Right renal cortex interstitium (tissue), 3 donors: ENCODE measurements at places on chromosomes 4 and X. TPM values are rescaled to one million over a fixed set of nuclear protein-coding genes. Genes with fewer than 3 reads are reported as not detected.

SHROOM2 gene
- 16.7 TPM for polyA plus RNA-seq

NAP1L3 gene
- 16.2 TPM for polyA plus RNA-seq

DUSP9 gene
- polyA plus RNA-seq: 46.1 TPM

DAPP1 gene
- 0.85 TPM for polyA plus RNA-seq

AMBN gene
- 1.3 TPM for polyA plus RNA-seq

ASB9 gene
- 11.5 TPM for polyA plus RNA-seq

SSX2 gene
- not detected for polyA plus RNA-seq

SMIM31 gene
- polyA plus RNA-seq: 0.18 TPM

HTR2C gene
- polyA plus RNA-seq: 0.95 TPM

SSX3 gene
- not detected for polyA plus RNA-seq

H2BW2 gene
- polyA plus RNA-seq: 0.89 TPM

SLC25A6 gene
- 424 TPM for polyA plus RNA-seq

DNA sequence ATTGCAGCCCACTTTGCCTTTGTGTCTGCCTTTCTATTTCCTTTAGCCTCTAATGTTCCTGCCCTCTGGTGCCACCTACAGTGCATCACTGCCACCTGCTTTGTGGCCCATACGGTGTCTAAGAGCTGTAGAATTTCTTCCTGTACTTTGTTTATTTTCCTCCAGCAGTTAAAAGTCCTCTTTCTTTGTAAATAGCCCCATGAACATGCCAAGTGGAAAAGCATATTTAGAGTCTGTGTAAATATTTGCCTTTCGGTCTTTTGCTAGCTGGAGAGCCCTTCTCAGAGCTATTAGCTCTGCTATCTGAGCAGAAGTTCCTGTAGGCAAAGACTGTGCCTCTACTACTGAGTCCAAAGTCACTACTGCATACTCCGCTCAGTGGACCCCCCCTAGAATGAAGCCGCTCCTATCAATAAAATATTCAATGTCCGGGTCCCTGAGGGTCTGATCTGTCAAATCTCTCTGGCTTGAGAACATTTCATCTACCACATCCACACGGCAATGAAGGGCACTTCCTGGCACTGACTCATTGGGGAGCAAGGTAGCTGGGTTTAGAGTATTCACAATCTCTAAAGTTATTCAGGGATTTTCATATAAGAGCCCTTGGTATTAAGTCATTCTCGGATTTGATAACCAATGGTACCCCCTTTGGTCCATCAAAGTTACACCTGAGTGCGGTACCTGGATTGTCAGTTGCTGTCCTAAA is 36.3 kb downstream of the SULT1E1 start:
- DNase-seq: no peak

DNA sequence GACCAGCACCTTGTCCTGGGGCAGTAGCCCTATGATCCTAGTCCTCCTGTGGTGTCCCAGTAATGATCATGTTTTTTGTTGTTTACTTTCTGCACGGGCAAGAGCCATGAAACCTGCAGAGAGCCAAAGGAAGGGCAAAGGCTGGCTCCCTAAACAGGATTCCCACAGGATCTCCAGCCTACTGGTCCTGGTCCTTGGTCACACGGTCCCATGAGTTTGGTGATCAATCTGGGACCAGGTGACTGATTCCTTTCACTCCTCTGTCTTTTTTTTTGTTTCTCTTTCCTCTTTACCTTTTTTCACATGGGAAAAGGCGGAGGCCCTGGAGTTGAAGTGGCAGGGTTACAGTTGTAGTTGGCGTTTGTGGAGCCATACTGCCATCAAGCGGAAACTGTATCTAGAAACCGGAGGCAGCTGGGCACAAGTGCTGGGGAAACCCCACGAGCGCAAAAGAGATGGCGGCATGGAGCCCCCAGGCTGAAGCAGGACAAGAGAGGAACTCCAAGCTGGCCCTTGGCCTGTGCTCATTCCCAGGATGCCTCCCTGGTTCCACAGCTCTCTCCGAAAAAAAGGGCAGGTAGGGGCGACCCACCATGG is 34.6 kb downstream of the NBDY start:
- DNase-seq: no peak

GRCh38 chrX:143472347-143472938 is 44.8 kb downstream of the SPANXN3 start:
- DNase-seq: no peak

GRCh38 chr4:144399927-144400326 is 246.0 kb upstream of the HHIP start:
- no peak for DNase-seq

DNA sequence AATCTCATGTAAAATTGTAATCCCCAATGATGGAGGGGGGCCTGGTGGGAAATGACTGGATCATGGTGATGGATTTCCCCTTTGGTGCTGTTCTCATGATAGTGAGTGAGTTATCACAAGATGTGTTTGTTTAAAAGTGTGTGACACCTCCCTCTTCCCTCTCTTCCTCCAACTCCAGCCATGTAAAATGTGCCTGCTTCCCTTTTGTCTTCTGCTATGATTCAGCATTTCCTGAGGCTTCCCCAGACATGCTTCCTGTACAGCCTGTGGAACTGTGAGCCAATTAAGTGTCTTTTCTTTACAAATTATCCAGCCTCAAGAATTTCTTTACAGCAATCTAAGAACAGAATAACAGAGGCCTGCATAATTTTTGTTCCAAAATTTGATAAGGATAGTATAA is 85.2 kb downstream of the ANAPC10 start:
- no peak for DNase-seq

DNA sequence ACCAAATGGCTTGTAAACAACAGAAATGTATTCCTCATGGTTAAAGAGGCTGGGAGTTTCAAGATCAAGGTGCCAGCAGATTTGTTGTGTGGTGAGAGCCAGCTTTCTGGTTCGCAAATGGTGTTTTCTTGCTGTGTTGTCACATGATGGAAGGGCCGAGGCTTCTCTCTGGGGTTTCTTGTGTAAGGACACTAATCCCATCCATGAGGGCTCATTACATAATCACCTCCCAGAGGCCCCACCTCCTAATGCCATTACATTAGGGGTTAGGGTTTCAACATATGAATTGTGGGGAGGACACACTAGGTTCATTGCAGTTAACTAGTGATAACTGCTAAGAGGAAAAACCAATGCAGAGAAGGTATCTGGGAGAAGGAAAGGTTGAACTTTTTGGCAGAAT is 103.5 kb upstream of the ENPEP start:
- DNase-seq: no peak

DNA sequence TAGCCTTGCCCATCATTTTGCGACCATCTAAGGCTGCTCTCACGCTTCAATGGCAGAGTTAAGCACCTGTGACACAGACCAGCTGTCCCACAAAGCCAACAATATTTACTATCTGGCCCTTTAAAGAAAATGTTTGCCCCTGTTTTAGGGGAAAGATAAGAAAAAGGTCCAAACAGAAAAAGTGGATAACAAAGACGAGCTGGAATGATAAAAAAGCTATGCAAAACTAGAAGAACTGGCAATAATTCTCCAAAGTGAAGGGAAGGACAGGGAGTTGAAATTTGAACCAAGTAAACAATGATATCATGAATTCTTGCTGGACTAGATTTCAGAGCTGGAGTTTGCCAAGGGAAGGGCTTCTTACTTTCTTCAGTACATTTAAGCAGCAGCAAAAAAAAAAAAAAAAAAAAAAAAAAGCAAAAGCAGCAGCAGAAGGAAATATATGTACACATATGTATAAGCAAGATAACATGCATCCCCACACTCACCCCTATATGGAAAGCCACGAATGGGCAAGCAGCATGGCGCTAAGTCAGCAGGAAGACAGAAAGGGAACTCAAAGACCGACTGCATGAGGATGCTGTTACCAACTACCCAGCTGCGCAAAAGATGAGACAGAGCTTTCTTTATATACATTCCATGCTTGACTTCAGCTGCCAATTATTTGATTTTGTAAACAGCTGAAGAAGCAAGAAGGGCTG is 12.5 kb downstream of the TRAPPC2 start:
- DNase-seq: no peak

- DNase-seq: no peak
Observed at GRCh38 chrX:96611619-96612362, 72.9 kb upstream of the DIAPH2 start.

GRCh38 chr4:61984260-61984909 is 784.3 kb downstream of the ADGRL3 start:
- DNase-seq: no peak

GRCh38 chr4:113823291-113823659 is 61.7 kb upstream of the CAMK2D start:
- no peak for DNase-seq

DNA sequence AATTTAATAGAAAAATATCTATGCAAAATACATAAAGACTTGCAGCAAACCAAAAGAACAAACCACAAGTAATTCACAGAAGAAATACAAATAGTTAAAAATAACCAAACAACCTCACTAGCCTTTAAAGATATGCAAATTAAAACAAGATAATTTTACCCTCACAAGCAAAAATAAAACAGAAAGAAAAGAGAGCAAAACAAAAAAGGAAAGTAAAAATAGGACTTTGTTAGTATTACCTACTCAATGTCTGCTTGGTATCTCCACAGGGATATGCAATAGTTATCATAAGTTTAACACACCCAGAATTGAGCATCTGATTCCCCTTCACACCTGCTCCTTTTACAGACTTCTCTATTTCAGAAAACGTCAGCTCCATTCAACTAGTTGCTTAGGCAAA is 737.5 kb upstream of the MAGEB2 start:
- no peak for DNase-seq

DNA sequence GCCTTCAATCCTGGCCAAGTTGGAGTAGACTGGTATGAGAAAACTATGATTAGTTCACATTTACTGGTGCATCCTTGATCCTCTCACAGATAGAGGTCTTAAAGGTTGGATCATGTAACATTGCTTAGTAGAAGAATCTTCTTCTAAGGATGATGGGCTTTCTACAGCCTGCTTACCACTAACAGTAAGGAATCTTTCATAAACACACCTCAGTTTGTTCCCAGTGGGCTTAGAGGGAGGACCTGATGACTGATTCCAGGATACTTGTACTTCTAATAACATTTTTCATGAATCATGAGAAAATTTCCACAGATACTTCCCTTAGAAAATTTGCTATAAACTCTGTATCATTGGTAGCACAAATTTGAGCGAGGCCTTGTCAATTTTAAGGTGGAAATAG is 40.6 kb downstream of the CCNI start:
- no peak for DNase-seq

- no peak for DNase-seq
Observed at GRCh38 chrX:106802063-106802387, 448 bp upstream of the TBC1D8B start.

DNA sequence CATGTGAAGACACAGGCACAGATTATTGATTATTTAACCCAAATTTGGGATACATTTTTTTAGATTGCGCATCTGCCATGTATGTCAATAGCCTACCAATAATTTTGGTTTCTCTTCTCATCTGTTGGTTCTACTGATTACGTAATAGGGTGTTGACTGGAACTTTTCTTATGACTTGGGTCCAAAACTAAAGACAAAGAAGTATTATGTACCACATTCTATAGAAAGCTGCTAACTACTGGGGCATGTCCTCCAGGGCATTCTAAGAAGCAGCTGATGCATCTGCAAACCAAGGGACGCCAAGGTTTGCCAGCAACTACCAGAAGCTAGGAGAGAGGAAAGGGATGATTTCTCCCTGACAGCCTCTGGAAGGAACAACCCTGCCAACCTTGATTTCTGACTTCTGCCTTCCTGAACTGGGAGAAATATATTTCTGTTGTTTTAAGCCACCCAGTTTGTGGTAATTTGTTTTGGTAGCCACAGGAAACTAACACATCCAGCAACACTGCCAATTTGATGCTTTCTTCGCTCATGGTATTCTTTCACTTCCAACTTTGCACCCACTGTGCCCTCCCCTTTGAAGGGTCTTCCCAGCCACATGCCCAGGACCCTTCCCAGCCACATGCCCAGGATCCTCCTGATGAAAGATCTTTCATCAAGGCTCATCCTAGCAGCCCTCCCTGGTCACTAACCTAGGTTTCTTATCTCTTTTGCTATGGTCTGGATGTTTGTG is 15.9 kb upstream of the TLR1 start:
- DNase-seq: no peak

GRCh38 chr4:74006009-74006476 is 7.6 kb upstream of the CXCL5 start:
- DNase-seq: no peak

GRCh38 chrX:12986886-12987285 is 12.0 kb downstream of the TMSB4X start:
- no peak for DNase-seq

DNA sequence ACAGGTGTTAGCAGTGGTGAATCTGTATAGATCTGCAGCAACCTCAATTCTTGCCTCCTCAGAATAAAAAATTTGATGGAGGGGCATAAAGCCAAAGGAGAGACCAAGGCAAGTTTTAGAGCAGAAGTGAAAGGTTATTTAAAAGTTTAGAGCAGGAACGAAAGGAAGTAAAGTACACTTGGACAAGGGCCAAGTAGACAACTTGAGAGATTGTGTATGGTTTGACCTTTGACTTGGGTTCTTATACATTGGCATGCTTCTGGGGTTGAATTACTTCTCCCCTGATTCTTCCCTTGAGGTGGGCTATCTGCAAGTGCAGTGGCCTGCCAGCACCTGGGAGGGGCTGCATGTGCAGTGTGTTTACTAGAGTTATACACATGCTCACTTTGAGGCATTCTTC is 278.8 kb upstream of the NDST3 start:
- no peak for DNase-seq
